Stomach (tissue), 19 donors: ENCODE measurements at places on chromosomes 3 and 15. TPM values are rescaled to one million over a fixed set of nuclear protein-coding genes. Genes with fewer than 3 reads are reported as not detected.
A peak's percentile ranks its signal among the peaks of the same experiment; 100 is the strongest.

DNA sequence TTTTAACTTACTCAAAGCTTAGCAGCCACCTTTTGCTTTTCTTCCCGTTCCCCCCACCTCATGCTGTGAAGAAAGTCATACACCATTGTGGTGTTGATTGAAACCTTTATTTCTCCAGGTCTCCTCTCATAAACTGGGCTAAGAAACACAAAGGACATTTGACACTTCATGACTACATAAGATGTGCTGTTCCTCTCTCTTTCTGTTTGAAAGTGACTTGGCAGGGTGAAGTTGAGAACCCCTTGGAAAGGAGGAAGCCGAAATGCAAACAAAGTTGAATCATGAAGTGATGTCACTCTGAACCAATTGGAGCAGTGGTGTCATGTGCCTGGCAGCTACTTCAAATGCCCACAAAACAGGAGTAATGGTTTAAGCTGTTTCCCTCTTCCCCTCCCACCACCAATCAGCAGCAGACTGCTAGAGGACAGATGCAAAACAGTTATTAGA lies 174.7 kb downstream of the IGF1R start:
- H3K27ac ChIP-seq: peak overlapping the region; percentile 17
- DNase-seq: no peak
- H3K27me3 ChIP-seq: no peaks in the 10 kb centered on the region

DNA sequence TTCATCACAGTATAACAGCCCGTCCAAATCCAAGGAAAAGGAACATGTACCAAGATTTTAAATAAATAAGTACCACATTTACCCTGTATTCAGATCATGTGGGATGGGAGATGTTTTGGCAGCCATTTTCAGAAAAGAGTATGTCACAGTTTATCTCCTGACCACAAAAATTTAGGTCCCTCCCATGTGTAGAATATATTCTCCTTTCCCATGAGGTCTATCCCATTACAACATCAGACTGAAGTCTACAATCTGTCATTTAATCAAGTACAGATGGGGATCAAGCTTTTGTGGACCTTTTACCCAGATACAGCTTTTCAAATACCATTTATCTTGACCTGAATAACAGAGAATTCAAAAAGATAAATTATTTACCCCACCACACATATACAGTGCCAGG lies 444.5 kb downstream of the PLOD2 start:
- DNase-seq: no peak
- H3K36me3 ChIP-seq: no peaks in the 10 kb centered on the region
- H3K4me1 ChIP-seq: no peaks in the 10 kb centered on the region
- H3K27me3 ChIP-seq: no peaks in the 10 kb centered on the region

DNA sequence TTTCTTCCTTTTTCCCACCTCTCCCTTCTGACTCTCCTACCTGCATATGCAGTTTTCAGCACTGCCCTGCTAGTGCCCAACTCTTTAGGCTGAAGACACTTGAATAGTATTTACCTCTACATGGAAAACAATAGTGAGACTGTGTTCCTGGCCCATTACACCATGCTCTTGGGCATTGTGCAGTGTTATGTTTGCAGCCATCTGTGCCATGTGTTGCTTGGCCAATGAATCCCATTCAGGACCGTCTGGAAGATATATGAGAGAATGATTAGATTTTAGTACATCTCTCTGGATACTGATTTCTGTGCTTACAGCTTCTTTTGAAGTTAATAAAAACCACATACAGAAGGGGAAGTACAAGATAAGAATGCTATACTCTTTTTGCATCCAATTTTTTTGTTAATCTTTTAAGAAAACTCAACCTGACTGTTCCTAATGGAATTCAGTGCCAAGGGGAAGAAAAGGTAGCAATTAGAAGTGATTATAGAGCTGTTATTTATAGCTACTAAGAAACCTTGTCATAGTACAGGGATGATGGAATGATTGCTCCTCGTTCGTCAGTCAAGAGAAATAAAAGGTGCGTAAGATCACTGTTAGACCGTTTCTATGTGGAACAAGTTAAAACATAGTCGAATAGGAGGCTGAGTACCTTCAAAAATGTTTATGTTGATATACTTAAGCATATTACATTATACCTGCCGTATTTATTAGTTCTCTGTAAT lies 58.9 kb downstream of the TMEM41A start:
- H3K27me3 ChIP-seq: no peaks in the 10 kb centered on the region
- H3K4me1 ChIP-seq: no peaks in the 10 kb centered on the region
- no peak overlapping the region for H3K27ac ChIP-seq
- DNase-seq: no peak

DNA sequence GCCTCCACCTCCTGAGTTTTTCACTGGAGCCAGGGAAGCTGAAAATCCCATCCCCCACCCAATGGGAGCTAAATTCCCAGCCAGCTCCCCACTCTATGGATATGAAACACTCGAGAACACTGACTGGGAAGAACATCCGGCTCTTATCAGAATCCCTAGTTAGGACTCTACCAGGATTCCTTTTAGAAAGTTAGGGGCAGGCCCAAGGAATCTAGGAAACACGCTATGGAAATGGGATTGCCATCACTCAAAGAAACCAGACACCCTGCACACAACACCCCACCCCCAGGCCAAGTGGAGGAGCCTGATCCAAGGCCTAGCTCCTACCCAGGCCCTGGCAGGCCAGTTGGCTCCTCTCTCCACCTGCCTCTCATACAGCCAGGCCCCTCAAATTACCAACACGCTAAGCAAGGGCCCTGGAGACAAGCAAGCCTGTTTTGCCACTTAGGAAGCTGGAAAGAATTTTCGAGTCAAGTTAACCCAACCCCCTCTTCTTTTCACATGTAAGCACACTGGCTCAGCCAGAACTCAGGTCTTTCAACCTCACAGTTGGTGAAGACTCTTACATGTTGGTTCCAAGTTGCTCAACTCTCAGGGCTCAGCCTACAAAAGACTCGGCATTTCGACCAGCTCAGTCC lies 75.5 kb downstream of the RBPMS2 start:
- peak overlapping the region; percentile 93 for H3K27ac ChIP-seq
- peak overlapping the region; percentile 95 for H3K4me3 ChIP-seq
- H3K36me3 ChIP-seq: peaks cover 1% of the 10 kb centered on the region
- peak; percentile 30 for DNase-seq
- no peaks in the 10 kb centered on the region for H3K27me3 ChIP-seq

DNA sequence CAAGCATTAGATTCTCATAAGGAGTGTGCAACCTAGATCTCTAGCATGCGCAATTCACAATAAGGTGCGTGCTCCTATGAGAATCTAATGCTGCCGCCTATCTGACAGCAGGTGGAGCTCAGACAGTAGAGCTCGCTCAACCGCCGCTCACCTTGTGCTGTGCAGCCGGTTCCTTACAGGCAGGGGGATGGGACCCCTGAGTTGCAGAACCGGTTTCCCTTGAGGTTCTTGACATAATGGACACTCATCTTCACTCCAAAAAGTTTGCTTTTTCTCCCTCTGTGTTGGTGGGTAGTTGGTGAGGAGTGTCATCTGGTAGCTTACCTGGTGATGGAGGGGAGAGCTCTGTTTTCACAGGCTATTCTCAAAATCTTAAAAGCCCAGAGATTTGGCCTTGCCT lies 324.0 kb upstream of the TBL1XR1 start:
- peak; percentile 77 for DNase-seq
- H3K4me1 ChIP-seq: peaks cover 29% of the 10 kb centered on the region
- H3K4me3 ChIP-seq: no peak overlapping the region
- H3K27ac ChIP-seq: no peak overlapping the region
- H3K27me3 ChIP-seq: no peaks in the 10 kb centered on the region
- no peaks in the 10 kb centered on the region for H3K36me3 ChIP-seq

DNA sequence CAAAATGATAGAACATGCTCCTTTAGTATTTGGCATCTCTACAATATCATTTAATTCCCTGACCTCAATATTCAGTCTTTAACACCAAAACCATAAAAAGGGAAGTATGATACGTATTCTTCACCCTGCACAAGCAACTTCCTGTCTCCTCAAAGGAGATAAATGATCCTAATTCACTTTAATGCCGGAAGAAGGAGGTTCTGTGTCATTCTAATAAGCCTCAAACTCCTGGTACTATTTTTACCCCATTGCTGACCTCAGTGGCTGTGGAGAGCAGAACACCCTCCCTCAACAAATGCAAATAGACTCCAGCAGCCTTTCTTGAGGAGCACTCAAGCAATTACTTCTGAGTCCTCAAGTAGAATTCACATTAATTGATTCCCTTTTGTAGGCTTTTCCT lies 173.3 kb downstream of the TMEM108 start:
- H3K4me3 ChIP-seq: no peak overlapping the region
- H3K4me1 ChIP-seq: no peaks in the 10 kb centered on the region
- no peak for DNase-seq

Gene IQCF5
- total RNA-seq: not detected

- no peak overlapping the region for H3K27ac ChIP-seq
- H3K27me3 ChIP-seq: no peaks in the 10 kb centered on the region
- H3K4me3 ChIP-seq: no peak overlapping the region
- no peaks in the 10 kb centered on the region for H3K36me3 ChIP-seq
Measured at GRCh38 chr15:79004336-79004735, 59.5 kb upstream of the CTSH start.

- H3K4me3 ChIP-seq: no peak overlapping the region
- H3K4me1 ChIP-seq: no peaks in the 10 kb centered on the region
- no peaks in the 10 kb centered on the region for H3K27me3 ChIP-seq
- H3K27ac ChIP-seq: no peak overlapping the region
- no peak for DNase-seq
Measured at GRCh38 chr3:66532613-66533012, 31.8 kb upstream of the LRIG1 start.

- no peaks in the 10 kb centered on the region for H3K36me3 ChIP-seq
- no peaks in the 10 kb centered on the region for H3K4me1 ChIP-seq
- no peak for DNase-seq
Measured at GRCh38 chr3:125651244-125651643, 55.9 kb upstream of the OSBPL11 start.

- no peaks in the 10 kb centered on the region for H3K36me3 ChIP-seq
- H3K27ac ChIP-seq: no peak overlapping the region
- peaks cover 91% of the 10 kb centered on the region for H3K4me1 ChIP-seq
Measured at GRCh38 chr3:41208507-41209220, 9.4 kb downstream of the CTNNB1 start.

DNA sequence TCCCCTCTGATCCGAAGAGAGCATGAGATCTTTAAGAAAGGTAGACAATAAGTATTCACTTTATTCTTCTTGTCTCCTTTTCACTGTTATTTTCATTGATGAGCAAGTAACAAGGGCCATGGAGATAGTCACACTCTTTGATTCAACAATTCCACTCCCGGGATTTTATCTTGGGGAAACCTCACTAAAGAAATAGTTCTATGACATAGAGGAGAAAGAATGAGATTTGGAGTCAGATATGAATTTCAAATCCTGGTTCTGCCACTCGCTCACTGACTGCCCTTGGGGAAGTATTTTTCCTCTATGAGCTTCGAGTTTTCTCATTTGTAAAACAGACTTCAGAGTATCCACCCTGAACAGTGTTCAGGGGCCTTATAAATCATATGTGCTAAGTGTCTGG lies 514.6 kb downstream of the NLGN1 start:
- H3K4me3 ChIP-seq: no peak overlapping the region
- no peak overlapping the region for H3K27ac ChIP-seq
- no peaks in the 10 kb centered on the region for H3K4me1 ChIP-seq
- no peak for DNase-seq
- H3K36me3 ChIP-seq: no peaks in the 10 kb centered on the region

DNA sequence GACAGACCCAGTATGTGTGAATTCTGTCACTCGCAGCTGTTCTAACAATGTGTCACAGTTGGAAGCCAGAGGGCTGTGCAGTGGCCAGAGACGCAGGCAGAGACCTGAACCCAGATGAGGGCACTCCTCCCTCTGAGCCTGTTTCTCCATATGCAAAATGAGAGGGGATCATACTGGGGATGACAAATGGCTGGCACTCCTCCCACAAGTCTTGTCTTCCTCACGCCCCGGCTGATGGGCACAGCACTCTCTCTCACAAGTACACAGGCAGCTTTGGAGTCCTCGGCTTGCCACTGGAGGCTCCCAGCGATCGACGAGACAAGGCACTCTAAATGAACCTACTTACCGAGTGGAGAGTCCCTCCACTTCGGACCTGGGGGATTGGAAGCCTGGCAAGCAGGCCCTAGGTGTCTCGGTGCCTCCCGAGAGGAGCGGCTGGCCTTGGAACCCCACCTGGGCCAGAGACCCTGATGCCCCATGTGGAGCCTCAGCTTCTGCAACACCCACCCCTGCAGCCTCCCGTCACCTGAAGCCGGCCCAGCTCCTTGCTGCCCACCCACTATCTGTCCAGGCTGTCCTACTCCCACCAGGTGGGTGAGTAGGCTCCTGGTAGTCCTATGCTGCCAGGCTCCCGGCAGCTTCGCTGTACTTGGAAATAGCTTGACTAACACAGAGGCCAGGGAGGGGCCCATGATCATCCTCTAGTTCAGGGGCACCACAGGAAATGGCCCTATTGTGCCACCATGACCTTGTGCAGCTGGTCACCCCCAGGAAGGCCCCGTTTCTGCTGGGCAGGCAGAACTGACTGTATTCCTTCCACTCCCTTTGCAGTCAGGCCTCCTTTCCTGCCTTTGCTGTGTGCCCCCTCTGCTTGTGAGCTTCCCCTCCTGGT lies 65.0 kb upstream of the IQSEC1 start:
- no peak overlapping the region for H3K27ac ChIP-seq
- no peak for DNase-seq
- no peaks in the 10 kb centered on the region for H3K4me1 ChIP-seq
- H3K4me3 ChIP-seq: no peak overlapping the region
- H3K27me3 ChIP-seq: no peaks in the 10 kb centered on the region

Gene RTP1
- not detected for total RNA-seq
